ENCODE measurements at places on chromosomes 2 and 18.

- DNase-seq, result no peak
Measured at GRCh38 chr2:209610631-209611030, 161.0 kb upstream of the UNC80 start.

DNA sequence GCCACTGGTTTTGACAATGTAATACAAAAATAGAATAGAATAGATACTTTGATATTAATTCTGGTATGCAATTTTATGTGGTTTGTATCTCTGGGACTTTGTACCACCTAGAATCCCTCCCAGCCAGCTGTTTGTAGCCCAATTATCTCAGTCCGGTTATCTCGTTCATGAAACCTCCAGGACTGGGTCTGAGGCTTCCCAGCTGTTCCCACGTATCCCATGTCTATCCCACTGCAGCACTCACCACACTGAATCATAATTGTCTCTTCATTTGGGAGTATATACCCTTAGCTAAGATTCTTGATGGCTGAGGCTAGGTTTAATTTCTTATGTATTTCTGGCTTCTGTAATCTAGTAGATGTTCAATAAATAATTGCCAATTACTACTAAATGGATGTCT lies 104.4 kb upstream of the MAPRE2 start:
- no peak for DNase-seq

- no peak for DNase-seq
Measured at GRCh38 chr2:150528861-150529801, 41.7 kb upstream of the RND3 start.

GRCh38 chr2:131046918-131047652 lies 46.2 kb downstream of the FAM168B start:
- DNase-seq, result no peak

DNA sequence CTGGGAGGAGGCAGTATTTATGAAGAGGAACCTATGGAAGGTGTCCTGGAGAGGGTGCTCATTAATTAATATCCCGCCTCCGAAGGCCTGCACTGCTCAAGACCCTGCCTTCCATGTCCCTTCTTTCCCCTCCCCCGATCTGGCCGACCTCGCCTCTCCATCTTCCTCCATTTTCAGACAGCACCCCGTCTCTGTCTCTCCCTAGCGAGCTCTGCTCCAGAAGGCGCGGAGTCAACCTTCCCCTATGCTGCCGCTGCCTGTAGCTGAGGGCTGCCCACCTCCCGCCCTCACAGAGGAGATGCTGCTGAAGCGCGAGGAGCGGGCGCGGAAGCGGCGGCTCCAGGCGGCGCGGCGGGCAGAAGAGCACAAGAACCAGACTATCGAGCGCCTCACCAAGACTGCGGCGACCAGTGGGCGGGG lies 1.1 kb upstream of the WBP1 start:
- DNase-seq, result peak; percentile 14

GRCh38 chr18:73681398-73681797 lies 466.2 kb downstream of the FBXO15 start:
- DNase-seq, result no peak

GRCh38 chr18:8803957-8804356 lies 98.6 kb downstream of the MTCL1 start:
- DNase-seq, result no peak

DNA sequence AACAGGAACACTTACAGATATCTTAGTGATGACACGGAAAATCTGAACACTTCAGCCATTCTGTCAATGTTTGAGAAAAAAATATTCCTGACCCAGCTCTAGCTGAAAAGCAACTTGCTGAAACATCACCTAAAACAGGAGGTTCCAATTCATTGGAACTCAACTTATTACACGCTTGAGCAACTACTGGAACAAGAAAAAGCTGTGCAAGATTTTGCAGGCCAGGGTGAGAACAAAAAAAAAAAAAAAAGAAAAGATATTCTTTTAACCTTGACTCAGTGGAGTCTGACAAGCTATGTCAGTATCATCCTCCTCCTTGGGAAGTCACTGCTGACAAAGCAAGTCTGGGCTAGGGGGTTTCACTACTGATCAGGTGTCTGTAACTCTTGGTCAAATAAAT lies 351.0 kb downstream of the SS18 start:
- DNase-seq, result no peak

DNA sequence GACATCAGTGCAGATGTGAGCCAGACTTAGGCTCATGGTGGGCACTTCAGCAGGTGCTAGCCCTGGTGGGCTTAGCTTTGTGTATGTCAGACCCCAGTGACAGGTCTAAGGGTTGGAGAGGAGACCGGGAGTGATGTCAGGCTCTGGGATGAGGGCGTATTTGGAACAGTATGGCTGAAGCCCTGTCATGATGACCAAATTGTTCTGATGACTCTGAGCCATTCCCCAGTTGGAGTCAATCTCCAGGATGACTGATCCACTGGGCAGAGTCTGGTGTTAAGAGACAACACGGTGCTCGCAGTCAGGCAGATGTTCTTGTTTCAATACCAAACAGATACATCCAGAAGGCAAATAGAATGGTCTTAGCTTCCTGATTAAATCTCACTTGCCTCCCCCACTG lies 241.5 kb downstream of the SOX11 start:
- no peak for DNase-seq
